Fibroblast of skin of right quadriceps (primary cell): ENCODE measurements at places on chromosomes 11 and 22.

DNA sequence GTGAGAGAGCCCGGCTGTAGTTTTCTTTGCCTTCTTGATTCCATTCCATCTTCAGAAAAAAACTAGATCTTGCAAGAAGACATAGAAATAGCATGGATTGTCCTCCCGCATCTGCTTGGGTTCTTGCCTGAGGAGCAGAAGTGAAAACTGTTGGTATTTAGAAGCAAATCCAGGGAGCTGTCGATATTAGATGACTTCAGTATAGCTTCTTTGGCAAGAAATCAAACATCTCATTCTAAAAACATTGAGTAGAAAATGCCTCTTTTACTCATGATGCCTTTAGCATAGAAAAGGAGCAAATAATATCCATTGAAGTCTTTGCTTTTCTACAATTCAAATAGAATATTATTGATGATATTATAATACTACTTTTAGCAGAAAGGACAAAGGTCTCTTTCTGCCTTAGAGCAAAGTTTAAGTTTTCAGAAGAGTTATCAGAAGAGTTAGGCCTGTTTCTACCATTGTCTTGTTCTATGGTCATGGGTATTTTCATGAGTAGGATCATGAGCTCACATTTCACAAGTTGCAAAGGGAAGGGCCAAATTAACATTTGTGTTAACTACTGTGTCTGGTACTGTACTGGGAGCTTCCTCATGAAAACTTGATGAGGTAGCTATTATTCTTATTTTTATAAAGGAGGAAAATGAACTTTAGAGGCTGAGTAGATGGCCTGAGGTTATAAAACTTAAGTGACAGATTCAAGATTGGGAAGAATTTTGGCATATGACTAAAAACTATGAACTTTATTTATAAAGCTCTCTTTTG is 49.7 kb downstream of the EXT2 start:
- peak; percentile 2 for DNase-seq

DNA sequence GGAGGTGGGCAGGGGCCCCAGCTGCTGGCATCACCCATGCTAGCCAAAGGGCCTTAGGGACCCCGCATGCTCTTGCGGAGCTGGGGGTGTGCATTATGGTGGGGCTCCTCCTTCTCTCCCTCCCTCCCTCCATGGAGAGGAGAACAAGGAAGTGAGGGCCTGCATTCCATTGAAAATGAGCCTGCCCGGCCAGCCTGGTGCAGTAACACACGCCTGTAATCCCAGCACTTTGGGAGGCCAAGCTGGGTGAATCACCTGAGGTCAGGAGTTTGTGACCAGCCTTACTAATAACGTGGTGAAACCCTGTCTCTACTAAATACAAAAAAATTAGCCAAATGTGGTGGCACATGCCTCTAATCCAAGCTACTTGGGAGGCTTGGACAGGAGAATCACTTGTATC is 22.4 kb downstream of the SNAP29 start:
- no peak for DNase-seq

- DNase-seq = no peak
These were observed 46.1 kb downstream of the MYH9 start for GRCh38 chr22:36341640-36342041.

DNA sequence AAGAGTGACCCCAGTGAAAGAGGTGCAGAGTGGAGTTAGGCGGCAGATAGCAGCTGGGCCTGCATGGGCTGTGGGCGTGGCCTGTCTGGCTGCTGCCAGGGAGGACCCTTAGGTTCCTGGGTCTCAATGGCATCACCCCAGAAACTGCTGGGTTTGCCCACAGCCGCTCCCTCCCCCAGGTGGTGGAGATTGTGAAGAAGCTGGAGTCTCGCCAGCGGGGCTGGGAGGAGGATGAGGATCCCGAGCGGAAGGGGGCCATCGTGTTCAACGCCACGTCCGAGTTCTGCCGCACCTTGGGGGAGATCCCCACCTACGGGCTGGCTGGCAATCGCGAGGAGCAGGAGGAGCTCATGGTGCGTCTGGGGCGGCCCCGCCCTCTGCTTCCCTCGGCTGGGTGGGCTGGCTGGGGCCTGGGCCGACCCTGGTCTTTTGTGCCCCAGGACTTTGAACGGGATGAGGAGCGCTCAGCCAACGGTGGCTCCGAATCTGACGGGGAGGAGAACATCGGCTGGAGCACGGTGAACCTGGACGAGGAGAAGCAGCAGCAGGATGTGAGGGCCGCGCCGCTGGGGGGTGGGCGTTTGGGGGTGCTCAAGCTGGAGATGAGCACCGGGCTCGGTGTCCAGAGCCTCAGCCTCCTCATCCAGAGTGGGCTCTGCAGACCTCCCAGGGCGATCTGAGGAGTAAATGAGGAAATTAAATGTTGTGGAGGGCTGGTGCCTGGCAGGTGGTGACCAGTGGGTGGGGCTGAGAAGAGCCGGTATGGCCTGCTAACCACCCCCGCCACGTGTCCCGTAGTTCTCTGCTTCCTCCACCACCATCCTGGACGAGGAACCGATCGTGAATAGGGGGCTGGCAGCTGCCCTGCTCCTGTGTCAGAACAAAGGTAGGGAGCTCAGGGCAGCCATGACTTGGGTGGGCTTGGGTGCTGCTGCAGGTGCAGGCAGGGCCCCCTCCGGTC is 15.0 kb downstream of the SART1 start:
- DNase-seq = no peak

- peak; percentile 86 for DNase-seq
These were observed at the start of gene ZNF280B for GRCh38 chr22:22508274-22509176. Gene ZNF280B, minus strand, starts transcription at chr22:22508742. Its CDS starts 19,344 bp downstream, at chr22:22489398.

GRCh38 chr11:73157101-73158010 is 15.2 kb upstream of the FCHSD2 start:
- peak; percentile 63 for DNase-seq

GRCh38 chr11:79486242-79486984 is 45.6 kb upstream of the TENM4 start:
- no peak for DNase-seq

- DNase-seq = no peak
These were observed 162.8 kb downstream of the NCAM1 start for GRCh38 chr11:113124006-113124405.

DNA sequence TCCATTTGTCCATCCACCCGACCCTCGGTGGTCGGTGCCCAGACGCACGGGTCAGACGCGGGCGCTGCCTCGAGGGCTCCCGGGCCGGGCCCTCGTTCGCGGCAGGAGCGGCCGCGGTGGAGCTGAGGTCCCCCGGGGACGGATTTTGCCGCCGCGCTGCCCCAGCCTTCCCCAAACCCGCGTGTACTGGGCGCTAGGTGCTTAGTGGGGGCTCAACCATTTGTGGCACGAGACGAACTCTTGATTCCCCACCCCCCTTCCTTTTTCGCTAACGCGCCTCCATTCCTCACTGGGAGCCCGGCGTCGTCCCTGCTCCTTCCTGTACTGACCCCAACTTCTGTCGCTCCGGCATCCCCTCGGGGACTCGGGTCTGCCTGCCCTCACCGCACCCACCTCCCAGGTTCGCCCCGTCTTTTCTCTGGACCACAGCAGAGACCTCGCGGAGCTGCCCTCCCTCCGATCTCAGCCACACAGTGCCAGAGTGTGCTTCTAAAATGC is 789 bp upstream of the CBX7 start:
- DNase-seq = no peak
